ENCODE measurements at places on chromosomes 5 and 9. TPM values are rescaled to one million over a fixed set of nuclear protein-coding genes. Genes with fewer than 3 reads are reported as not detected.
A peak's percentile ranks its signal among the peaks of the same experiment; 100 is the strongest.

- peak; percentile 77 for DNase-seq
These were observed 294.1 kb downstream of the FANCC start for GRCh38 chr9:95023217-95024003.

DNA sequence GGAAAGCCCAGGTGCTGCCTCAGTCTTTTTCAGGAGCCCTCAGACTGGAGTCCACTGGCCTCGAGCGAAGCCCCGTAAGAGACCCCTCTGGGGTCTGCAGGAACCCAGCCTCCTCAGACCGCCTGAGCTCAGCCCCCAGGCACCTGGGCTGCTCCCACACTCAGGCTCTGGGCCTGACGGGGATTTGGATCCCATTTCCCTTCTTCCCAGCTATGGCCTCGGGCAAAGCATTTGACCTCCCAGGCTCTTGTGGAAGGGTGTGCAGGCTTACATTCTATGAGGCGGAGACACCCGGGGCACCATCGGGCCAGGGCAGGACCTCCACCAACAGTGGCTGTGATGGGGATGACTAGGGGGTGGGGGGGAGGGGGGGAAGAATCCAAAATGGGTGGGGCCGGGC, 4.5 kb downstream of the AGPAT2 start:
- no peak for DNase-seq

DNA sequence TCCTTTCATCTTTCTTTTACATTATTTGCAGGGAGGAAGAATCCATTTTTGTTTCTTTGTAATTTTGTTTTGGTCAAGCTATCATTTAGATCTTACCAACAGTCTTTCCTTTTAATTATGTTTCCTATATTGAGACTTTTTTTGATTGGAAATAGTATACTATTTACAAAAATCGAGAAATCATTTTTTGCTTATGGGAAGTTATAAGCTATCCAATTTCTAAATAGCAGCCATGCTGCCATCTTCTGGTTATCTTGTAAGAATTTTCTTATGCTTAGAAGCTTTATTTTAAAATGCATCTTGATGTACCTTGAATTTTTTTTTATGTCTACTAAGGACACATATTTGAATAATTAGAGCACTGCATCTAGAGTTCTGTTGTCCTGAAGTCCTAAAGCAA, 821.2 kb downstream of the PTPRD start:
- no peak for DNase-seq

The ZNF484 gene
- 7.4 TPM for total RNA-seq

GRCh38 chr9:113580041-113580953, 116.8 kb downstream of the RGS3 start:
- DNase-seq: peak; percentile 51

The CLTA gene
- total RNA-seq: 275 TPM

- DNase-seq: no peak
These were observed 66.5 kb downstream of the F2RL2 start for GRCh38 chr5:76556511-76557221.

DNA sequence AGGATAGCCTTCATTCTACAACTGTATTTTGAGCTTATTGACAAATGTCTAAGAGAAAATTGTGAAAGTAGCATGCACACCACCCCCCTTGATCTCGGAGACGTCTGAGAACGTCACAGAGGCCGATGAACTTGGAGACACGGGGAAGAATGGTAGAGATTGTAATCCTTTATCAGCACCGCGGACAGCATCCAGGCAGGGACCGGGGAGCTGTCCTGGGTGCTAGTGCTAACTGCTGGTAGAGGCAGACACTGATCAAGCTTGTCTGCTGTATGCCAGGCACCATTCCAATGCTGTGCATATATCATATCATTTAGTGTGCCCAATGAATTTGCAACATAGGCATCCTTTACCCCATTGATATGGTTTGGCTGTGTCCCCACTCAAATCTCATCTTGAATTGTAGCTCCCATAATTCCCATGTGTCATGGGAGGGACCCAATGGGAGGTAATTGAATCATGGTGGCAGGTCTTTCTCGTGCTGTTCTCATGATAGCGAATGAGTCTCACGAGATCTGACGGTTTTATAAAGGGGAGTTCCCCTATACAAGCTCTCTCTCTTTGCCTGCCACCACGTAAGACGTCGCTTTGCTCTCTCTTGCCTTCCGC, 98.8 kb downstream of the LHX2 start:
- peak; percentile 58 for DNase-seq

DNA sequence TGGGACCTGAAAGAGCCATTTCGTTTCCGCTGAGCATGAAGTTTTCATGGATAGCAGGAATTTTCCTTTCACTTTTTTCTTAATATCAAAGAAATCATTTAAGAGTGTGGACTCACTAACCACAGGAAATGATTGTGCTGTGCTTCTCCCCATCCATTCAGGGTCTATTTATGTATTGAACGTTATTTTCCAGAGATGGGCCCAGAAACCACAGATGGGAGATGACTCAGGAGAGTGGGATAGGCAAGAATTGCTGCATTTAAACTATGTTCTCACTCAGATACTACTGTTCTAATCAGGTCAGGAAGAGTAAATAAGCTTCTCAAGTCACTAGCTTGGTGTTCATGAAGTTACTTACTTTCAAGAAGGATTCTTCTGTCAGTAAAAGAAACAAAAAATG, 763.8 kb downstream of the DTWD2 start:
- peak; percentile 67 for DNase-seq

The RNF183 gene
- total RNA-seq: not detected

DNA sequence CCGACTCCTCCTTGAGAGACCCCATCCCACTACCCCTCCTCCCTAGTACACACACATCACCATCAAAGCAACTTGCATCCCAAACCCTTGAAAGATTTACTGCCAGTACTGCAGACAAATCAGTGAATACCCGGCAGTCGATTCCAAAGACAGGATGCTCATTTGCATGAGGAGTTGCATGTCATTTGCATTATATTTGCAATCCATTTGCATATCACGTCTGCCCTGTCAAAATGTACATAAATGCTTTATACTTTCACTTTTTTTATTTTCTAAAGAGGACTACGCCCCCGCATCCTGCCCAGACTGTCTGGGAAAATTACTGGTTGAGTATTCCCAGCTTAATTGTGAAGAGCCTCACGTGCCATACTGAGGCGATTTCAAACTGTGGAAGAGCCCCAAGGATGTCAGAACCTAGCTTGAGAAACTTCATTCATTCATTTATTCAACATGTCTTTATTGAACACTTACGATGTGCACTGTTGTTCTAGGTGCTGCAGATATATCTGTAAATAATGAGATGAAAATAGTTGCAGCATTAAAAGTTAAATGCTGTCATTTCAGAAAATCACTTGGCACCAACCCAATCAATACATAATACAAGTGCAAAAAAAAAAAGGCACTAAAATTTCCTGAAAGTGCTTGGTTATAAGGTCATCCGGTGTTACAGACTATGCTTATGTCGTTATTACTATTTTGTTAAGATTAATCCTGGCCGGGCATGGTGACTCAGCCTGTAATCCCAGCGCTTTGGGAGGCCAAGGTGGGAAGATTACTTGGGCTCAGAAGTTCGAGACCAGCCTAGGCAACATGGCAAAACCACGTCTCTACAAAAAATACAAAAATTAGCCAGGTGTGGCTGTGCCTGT, 17.2 kb upstream of the SIL1 start:
- no peak for DNase-seq

- DNase-seq: no peak
These were observed 31.9 kb downstream of the IRF1 start for GRCh38 chr5:132458651-132459030.

DNA sequence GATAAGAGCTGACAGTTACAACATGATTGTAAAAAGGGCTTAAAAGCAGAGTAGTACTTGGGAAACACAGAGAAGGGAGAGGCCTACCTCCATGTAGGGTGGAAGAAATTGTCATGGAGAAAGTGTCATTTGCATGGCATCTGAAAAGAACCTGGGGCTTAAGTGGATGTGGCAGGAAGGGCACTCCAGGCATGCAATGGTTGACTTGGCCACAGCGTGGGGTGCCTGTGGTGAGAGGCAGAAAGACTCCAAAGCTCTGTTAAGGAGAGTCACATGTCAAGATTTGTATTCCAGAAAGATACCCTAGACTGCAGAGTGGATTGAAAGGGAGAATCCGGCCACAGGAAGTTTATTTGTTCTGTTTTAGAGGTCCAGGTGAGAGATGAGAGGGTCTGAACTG, 2.4 kb downstream of the POLR3G start:
- DNase-seq: peak; percentile 33

- DNase-seq: no peak
These were observed 179.3 kb downstream of the C9orf152 start for GRCh38 chr9:110028676-110029075.

The LCN15 gene
- total RNA-seq: not detected

The NCS1 gene
- 26.4 TPM for total RNA-seq

- no peak for DNase-seq
These were observed 203.7 kb downstream of the SEMA6A start for GRCh38 chr5:116370886-116371285.

The TAF11L10 gene
- total RNA-seq: not detected

DNA sequence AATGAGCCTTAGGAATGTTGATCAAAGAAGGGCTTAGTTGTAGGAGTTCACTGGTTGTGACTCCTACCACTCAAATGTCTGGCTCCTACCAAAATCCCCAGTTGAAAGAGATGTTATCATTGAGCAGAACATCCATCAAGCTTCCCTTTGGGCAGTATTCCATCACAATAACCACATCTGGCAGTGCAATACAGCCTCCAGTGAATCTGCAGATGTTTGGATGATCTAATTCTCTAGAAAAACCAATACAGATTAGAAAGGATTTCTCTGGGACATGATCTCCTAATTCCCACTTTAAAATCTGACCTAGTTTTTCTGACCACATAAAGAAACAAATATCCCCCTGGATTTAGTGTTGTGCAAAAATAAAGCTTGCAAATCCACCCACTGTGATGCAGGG, 81.6 kb downstream of the TMEM215 start:
- peak; percentile 15 for DNase-seq

DNA sequence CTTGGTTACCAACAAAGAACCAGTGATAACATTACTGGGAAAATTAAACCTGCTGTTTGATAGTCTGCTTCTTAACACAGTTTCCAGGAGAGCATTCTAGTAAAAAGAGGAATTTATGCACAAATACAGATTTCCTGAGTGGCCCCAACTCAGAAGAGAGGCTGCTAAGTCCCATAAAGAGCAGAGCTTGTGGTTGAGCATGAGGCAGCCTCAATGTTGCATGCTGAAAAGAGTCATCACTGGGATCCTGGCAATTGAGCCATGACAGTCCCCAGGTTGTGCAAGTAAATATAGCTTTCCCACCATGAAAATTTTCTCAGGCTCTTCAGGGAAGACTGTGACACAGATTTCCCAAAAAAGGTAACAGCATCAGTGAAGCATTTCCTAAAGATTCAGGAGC, 47.5 kb upstream of the ADRB2 start:
- DNase-seq: no peak

DNA sequence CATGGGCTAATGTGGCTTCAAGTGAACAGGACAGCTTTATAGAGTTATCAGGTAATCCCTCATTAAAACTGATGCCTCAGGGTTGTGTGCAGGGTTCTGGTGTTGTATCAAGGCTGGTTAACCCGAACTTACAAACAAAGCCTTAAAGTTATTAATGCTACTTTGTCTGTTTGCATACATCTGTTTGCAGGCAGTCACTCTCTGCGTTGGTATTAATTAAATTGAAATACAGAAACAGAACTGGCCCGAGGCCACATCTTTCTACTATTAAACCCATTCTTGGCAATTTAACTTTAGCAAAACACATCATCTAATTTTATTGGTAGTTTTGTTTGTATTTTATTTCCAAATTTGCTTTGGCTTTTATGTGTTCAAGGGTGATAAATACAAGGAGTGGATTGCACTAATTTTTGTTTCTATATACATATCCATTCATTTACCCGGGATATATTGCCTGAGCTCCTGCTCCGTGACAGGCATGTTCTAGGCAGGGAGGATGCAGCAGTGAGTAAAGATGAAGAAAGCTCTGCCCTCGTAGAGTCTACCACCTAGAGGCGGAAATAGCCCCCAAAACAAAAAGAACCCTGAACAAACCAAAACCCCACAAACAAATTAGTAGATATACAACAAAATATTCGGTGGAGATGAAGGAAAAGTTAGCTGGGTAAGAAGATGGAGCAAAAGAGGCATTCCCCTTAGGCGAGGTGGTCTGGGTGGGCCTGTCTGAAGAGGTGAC, 164.2 kb downstream of the MACROH2A1 start:
- DNase-seq: no peak

DNA sequence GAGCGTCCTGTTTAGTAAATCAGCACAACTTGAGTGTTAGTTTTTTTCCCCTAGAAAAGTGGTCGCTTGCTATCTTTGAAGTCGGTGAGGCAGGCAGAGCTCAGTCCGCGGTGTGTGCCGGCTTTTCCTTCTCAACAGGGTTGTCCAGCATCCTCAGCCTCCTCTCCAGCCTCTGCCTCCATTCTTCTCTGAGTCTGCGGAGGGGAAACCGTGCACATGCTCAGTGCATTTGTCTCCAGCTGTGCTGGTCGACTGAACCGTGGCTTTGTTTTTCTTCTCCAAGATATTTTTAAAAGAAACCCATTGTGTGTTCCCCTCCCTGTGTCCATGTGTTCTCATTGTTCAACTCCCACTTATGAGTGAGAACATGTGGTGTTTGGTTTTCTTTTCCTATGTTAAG, 25.3 kb downstream of the FAM240B start:
- DNase-seq: no peak

GRCh38 chr5:172389578-172390112, 64.7 kb downstream of the SH3PXD2B start:
- DNase-seq: no peak

The NIM1K gene
- total RNA-seq: 0.88 TPM

The IL3 gene
- total RNA-seq: not detected

- peak; percentile 39 for DNase-seq
These were observed 114.7 kb upstream of the TXNDC8 start for GRCh38 chr9:110452227-110452801.

GRCh38 chr5:113123618-113124017, 147.0 kb downstream of the DCP2 start:
- DNase-seq: peak; percentile 18

The HSD17B3 gene
- total RNA-seq: not detected

GRCh38 chr5:168676501-168676900, 97.3 kb upstream of the PANK3 start:
- DNase-seq: no peak

The SHOC1 gene
- not detected for total RNA-seq

DNA sequence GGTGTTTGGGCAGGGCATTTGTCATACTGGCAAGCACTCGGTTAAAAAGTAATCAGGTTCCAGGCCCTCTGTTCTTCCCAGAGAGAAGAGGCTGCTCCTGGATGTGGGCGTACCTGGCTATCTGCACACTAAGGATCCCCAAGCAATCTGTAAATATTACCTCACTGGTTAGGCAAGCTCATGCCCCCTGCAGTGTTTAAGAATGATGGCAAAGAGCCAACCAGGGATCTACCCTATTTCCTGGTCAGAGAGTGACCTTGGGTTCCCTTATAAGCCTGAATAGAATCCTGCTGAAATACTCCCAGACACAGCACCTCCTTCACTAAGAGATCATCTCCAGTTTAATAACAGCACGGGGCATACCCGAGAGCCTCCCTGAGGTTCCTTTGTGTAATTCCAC, 181.2 kb downstream of the PIK3R1 start:
- DNase-seq: no peak

The ROPN1L gene
- 0.84 TPM for total RNA-seq

GRCh38 chr9:99970481-99970880, 64.0 kb downstream of the STX17 start:
- DNase-seq: no peak

GRCh38 chr9:101562966-101563365, 29.3 kb downstream of the RNF20 start:
- no peak for DNase-seq

GRCh38 chr5:175658299-175659145, 651 bp downstream of the HRH2 start:
- peak; percentile 32 for DNase-seq

Data from RPMI7951 (cell line).